Smooth muscle cell of the coronary artery (primary cell): ENCODE measurements at places on chromosomes 13 and 19. TPM values are rescaled to one million over a fixed set of nuclear protein-coding genes. Genes with fewer than 3 reads are reported as not detected.

Gene NKPD1
- total RNA-seq: 0.08 and 0.23 TPM in 2 replicates

Gene TUBA3C
- total RNA-seq: not detected in 2 replicates

Gene ZNF20
- total RNA-seq: 3.2 and 4.5 TPM in 2 replicates

Gene RGCC
- 1.1 and 4.4 TPM in 2 replicates for total RNA-seq

Gene TTC9B
- not detected in 2 replicates for total RNA-seq

Gene MEX3D
- total RNA-seq: 29.7 and 35.6 TPM in 2 replicates

Gene ERICH4
- total RNA-seq: not detected in 2 replicates

Gene ZNF700
- 4.4 and 6.5 TPM in 2 replicates for total RNA-seq

Gene SHISA2
- total RNA-seq: under 0.01 TPM in 1 of 2 replicates, not detected in the other

Gene COMP
- total RNA-seq: 0.23 and 2.0 TPM in 2 replicates

Gene CGB2
- not detected in 2 replicates for total RNA-seq

Gene FFAR2
- not detected in 2 replicates for total RNA-seq

Gene ZNF566
- 8.4 and 9.4 TPM in 2 replicates for total RNA-seq

Gene AP1M2
- total RNA-seq: 2.5 TPM in 1 of 2 replicates, not detected in the other

Gene COL4A1
- 119 and 1,711 TPM in 2 replicates for total RNA-seq

Gene DAND5
- 0.08 TPM in 1 of 2 replicates, not detected in the other for total RNA-seq

Gene IGSF23
- 0.08 TPM in 1 of 2 replicates, not detected in the other for total RNA-seq

Gene KLHL1
- not detected in 2 replicates for total RNA-seq

Gene WDR87
- total RNA-seq: under 0.01 TPM in 1 of 2 replicates, not detected in the other

Gene KLK7
- not detected in 2 replicates for total RNA-seq
